Amniotic stem cell (primary cell): ENCODE measurements at places on chromosomes 11 and 22.

DNA sequence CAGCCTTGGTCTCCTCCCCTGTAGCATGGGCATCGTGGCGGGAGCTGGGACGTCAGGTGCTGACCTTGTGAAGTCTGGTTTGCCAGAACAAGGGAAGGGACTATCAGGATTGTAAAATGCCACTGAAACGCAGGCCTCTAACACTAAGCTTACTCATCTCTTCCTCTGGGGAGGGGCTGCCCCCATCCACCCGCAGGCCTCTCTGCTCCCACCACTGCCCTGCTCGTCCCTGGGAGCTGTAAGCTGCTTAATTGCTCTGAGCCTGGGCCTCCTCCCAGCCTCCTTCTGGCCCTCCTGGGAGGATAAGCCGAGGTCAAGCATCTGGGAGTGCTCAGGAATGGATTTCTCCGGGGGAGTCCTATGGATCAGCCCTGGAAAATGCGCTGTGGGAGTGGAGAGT lies 8.4 kb downstream of the SHISAL1 start:
- DNase-seq = no peak

DNA sequence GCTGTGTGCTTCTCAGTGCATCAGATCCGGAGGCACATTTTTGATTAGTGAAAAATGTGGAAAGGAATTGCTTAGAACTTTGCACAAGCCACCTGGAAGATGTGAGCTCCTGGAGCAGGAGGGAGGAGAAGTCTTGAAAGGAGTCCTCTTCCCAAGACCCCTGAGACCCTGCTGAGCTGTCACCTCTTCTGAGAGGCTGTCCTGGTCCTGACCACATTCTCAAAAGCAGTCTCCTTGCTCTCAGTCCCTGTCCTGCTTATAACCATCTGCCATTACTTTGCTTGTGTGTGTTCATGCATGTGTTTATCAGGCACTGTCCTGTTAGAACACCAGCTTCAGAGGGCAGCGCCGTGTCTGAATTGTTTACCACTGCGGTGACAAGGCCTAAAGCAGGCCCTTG lies 86.5 kb downstream of the BCR start:
- DNase-seq = no peak

GRCh38 chr22:32024796-32025195 lies 18.3 kb upstream of the SLC5A1 start:
- DNase-seq = no peak

DNA sequence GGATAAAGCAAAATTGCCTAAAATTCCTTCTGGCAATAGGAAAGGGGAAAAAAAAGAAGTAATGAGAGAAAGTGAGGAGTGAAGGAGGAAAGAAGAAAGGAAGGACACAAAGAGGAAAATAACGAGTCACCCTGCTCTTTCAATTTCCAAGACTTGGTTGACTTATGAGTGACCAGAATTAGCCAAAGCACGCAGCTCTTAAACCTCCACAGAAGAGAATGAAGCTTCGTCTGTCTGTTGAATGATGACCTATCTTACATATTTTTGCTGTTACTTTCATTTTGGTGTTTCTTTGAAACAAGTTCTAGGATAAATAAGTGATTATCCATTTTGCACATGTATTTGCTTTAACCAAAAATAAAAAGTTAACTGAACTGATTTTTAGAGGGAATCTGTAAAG lies 728 bp downstream of the MMP27 start:
- DNase-seq = no peak

DNA sequence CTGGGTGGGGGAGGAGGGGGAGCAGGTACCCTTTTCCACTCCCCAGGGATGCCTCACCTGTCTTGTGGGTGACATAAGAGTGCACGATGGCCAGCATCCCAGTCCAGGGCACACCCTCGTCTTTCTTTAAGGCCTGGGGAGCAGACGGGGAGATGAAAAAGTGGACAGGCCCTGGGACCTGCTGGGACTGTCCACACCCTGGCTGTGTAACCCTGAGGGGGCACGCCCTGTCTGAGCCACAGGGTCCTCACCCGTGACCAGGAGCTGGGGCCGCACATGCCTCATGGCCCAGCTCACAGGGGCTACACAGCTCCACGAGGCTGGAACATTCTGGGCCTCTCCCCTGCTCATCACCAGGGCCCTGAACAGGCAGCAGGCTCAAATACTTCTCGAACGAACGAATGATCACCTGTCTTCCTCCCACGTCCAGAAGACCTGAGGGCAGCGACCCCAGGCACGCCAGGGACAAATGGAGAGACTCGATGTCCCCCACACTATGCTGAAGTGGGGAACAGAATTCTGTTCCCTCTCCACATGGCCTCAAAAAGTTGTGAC lies 123.9 kb downstream of the PHF21B start:
- DNase-seq = no peak

DNA sequence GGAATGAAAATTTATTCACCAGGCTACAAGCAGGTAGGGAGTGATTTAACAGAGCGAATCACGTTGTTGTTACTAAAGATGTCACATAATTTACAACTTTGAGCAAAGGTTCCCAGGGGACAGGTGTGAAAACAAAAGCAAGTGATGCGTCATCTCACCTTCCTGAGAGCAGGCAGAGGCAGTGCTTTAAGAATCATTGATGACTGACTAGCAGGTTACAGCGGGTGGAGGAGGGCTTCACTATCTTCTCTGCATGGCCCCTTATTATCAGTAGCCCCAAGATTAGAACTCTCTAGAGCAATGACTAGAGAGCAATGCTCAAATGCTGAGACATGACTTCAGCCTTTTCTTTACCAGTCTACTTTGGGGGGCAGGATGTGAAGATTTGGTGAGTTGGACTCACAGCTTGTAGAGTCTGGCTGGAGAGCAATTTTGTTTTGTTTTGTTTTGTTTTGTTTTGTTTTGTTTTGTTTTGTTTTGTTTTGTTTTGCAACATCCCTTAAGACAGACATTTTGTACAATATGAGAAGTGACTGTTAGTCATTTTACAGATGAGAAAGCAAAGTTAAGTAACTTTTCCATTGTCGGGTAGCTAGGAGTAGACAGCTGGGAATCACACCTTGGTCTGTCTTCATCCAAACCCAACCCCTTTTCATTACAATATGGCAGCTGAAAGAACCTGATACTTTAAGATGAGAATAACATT lies 84.8 kb downstream of the SLC1A2 start:
- no peak for DNase-seq

DNA sequence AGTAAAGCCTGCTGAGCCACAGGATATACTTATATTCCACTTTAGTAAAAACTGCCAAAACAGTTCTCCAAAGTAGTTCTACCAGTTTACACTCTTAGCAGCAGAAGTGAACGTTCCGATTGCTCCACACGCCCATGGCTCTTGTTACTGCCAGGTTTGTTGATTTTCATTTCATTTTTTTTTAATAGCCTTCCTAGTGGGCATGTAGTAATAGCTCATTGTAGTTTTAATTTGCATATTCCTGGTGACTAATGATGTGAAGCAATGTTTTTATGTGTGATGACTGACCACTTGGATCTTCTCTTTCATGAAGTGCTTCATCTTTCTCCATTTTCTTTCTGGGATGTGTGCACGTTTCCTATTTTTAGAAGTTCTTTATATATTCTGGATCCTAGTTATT lies 4.8 kb upstream of the C11orf97 start:
- no peak for DNase-seq

DNA sequence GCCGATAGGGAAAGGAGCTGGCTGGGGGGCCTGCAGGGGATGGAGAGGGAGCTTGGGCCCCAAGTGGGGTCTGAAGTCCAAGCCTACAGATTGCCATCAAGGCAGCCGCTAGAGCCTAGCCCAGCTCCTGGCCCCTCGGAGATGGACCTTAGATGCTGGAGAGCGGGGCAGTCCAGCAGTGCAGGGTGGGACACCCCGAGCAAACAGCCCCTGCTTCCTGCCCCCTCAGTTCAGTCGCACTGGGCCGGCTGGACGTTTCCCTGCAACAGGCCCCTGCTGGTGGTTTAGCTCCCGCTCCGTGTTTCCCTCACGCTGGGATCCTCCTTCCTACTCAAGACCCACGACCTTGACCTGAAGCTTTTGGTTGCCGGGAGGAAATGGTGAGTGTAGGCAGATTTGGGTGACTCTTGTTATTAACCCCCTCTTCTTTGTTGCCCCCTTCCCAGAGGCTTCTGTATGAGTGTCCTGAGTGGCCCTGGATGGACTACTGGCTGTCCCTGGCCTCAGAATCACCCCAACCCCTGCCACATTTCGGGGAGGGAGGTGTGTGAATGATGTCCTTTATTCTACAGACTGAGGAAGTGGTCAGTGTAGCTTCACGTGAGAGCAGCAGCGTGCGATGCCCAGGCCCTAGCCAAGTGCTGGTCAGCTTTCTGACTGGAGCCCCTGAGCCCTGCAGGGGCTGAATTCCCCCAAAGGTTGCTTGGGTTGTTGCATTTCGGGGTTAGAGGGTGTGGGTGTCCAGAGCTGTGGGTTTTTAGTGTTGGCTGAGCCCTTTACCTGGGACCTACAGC lies 2.7 kb downstream of the ST3GAL4 start:
- no peak for DNase-seq

DNA sequence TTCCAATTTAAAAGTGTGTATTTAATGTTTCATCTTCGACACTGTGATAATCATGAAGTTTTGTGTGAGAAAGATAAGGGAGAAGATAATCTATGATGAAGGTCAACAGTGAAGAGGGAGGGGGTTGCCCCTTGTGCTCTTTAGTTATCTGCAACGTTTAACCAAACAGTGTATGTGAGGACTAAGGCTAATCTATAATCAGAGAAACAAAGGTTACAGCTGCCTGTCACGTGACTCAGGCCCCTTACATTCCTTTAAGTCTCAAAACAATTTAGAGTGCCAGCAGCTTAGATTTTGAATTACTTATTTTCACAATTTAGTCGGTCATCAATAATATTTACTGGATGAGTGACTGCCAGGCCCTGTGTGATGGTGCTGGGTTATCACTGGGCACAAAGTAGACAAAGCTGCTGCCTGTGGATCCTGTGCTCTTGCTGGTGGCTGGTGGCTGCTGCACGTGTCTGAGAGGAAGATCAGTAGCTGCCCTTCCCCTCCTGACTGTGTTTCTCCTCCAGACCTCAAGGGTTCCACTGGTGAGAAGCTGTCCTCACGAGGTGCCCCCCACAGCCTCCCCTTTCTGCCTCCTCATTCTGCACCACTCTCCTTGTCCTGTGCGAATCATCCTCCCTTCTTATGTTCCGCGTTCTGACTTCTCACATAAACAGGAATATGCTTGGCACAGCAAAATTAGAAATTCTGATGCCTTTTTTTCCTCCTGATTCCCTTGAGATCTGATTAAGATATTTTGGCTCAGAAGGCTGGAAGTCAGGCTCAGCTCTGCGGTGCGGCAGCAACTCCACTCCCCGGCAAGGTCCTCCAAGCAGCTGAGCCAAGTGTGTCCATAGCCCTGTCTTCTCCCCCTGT lies 331.1 kb upstream of the B3GAT1 start:
- no peak for DNase-seq

DNA sequence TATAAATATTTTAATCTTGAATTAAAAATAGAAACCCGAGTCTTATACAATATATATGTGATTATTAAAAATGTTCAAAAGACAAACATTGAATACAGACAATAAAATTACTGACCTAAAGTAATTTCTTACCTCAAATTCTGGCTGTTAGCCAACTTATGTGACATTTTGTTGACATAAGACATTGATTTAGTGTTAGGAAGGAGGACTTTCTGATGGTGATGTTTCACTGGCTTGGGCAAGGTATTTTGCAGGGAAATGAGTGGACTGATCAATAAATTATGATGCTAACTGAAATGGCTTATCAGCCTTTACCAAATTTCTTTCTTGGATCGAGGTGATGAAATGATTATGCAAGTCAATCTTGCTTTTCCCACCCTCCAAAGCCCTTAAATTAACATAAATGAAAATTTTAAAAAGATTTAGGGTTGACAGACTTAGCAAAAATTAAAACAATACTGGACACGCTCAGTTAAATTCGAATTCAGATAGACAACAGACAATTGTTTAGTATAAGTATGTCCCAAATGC lies 33.2 kb upstream of the FZD4 start:
- DNase-seq = no peak

DNA sequence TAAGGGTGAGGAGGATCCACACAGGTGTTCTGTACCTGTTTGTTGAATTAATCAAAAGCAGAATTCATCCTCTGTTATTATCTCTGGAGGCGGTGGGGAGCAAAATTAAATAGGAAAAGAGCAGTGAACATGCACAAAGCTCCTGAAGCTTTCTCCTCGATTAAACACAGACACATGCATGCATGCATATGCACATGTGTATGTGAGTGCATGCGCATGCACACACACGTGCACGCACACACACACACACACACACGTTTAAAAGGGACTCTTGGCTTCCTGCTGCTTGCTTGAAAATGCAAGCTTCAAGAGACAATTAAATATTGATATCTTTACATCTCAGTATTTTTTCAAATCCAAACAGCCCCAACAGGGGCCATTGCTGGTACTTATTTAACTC lies 462.1 kb downstream of the BUD13 start:
- DNase-seq = no peak

GRCh38 chr11:34063061-34063795 lies 11.7 kb downstream of the CAPRIN1 start:
- DNase-seq = no peak

- DNase-seq = no peak
These were observed 333.0 kb upstream of the LUZP2 start for GRCh38 chr11:24163841-24164240.

- DNase-seq = no peak
These were observed 85.0 kb downstream of the INSC start for GRCh38 chr11:15199693-15200092.

DNA sequence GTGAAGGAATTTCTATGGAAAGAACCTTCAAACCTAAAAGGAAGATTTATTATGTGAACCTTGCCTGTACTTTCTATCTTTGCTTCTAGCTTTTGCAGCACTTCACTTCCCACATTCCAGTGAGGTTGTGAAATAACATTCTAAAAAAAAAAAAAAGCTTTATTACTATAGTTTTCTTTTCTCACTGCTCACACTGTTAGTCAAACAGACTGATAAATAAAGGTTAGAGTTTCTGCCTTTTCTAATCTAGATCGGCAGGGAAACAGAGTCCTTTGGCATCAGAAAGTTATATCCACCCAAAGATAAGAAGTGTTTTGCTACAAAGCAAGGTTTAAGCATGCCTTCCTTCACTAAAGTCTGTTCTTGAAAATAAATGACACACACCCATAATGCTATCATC lies 2.8 kb downstream of the AAMDC start:
- no peak for DNase-seq

GRCh38 chr22:31905356-31905755 lies 39.0 kb upstream of the YWHAH start:
- no peak for DNase-seq

GRCh38 chr11:35886759-35887158 lies 57.1 kb upstream of the LDLRAD3 start:
- no peak for DNase-seq

GRCh38 chr22:50185375-50186087 lies at the start of gene TRABD:
Gene TRABD (plus strand): TSS chr22:50185913. CDS start chr22:50193061, 7,148 bp downstream.
- DNase-seq = peak; percentile 86

DNA sequence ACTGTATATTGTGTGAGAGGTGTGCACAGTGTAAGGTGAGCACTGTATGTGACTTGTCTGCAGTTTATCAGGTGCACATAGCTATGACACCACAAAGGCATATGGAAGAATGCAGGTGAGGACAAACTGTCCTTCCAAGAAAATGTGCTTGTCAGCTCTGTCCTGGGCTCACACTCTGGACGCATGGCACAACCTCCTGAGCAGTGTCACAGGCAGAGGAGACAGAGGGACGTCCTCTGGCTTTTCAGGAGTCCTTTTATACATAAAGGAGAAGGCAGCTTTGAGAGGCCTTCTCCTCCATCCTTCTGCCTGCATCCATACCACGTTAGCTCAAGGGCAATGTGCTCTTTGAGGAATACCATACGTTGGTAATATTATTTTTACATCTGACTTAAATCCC lies 7.5 kb upstream of the MYOD1 start:
- no peak for DNase-seq

GRCh38 chr11:47204637-47204989 lies 10.2 kb upstream of the DDB2 start:
- DNase-seq = no peak

- no peak for DNase-seq
These were observed 825 bp downstream of the ARHGAP20 start for GRCh38 chr11:110711448-110711775.
